ENCODE measurements at places on chromosomes 6 and 20.

GRCh38 chr6:110284855-110285254 is 73.3 kb downstream of the METTL24 start:
- no peak for DNase-seq

DNA sequence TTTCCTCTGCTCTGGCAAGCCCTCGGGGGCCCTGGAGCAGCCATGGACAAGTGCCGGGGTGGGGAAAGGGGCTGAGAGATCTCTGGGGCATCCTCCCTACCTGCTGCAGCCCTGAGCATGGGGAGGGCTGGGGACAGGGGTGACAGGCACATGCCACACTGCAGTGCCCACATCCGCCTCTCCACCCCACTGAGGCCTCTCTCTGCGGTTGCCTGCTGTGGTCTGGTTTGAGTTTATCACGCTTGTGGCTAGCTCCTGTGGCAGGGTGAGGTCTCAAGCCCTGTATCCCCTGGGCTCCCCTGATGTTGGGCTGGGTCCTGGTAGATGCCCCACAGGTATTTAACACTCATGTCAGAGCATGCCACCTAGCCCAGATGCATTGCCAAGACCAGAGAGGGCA is 52.9 kb upstream of the MLN start:
- DNase-seq, result peak; percentile 95

DNA sequence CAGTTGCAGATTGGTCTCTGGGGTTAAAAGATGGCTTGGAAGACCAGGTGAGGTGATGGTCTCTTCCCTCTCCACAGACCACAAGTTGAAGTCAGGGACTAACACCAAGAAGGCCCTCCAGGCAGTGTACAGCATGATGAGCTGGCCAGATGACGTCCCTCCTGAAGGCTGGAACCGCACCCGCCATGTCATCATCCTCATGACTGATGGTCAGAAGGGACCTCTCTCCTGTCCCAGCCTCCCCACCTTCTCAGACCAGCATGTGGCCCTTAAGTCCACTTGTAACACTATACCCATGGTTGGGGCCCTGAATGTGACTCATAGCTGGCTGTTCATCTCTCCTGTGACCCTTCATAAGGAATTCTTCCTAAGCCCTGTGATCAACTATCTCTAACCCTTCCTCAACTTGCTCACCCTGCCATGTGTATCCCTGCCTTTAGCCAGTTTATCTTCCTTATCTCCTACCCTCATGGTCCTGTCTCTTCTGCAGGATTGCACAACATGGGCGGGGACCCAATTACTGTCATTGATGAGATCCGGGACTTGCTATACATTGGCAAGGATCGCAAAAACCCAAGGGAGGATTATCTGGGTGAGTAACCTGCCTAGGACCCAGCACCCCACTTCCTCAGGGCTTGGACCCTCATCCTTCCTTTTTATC is 3.0 kb downstream of the CFB start:
- DNase-seq, result no peak

- no peak for DNase-seq
Observed at GRCh38 chr6:140029551-140029950, 655.1 kb upstream of the CITED2 start.

DNA sequence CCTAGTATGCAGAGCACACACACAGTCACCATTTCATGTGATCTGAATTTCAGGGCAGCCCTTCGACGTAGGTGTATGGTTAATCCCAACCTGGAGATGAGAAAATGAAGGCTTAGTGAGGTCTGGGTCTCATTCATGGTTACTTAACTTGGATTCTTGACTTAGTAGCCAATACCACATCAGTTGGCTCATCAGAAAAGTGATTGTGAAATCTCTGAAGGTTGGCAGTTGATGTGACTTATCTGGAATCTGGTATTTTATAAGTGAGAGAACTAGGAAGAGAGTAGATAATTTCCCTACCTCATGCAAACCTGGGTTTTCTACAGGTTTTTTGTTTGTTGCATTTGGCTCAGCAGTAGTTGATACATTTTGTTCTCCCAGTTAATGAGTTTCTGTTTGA is 123.7 kb downstream of the CCDC170 start:
- no peak for DNase-seq

DNA sequence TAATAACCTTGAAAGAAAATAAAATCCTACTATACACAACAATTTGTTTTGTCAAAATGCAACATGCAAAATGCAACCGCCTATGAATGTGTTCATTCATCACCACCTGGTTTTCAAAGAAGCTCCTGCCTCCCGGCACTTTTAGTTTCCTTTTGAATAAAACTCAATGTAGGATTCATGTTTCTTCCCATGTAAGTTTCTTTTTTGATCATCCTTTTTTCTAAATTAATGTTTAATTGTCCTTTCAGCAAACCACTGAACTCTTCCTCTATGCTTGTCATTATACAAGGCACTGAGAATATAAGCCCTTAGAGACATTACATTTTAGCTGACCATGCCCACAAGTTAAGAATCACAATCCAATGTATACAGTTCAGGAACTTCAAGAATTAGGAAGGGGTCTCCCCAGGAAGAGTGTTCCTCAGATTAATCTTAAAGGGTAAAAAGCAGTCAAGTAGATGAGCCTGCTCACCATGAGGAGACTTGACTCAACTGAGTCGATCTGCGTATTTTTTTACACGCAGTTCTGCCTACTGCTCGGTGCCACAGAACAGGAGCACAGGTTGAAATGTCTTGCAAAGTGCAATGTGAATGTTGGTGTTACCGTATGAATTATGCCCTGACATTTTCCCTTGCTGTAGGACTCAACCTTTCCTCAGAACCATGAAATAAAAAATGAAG is 7.2 kb upstream of the THEMIS start:
- no peak for DNase-seq

DNA sequence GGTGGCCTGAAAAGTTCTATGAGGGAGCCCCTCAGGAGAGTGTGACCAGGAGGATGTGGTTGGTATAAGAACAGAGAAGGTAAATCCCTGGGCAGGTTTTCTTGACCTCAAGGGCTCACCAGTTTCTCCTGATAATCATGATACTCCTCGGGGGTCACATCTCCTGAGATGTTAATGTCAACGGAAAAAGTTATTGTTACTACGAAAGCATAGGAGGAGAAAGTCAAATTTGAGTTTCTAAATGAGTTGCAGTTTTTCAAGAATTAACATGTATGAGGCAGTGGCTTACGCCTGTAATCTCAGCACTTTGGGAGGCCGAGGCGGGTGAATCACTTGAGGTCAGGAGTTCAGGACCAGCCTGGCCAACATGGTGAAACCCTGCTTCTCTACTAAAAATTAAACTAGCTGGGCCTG is 23.4 kb downstream of the MGME1 start:
- no peak for DNase-seq

DNA sequence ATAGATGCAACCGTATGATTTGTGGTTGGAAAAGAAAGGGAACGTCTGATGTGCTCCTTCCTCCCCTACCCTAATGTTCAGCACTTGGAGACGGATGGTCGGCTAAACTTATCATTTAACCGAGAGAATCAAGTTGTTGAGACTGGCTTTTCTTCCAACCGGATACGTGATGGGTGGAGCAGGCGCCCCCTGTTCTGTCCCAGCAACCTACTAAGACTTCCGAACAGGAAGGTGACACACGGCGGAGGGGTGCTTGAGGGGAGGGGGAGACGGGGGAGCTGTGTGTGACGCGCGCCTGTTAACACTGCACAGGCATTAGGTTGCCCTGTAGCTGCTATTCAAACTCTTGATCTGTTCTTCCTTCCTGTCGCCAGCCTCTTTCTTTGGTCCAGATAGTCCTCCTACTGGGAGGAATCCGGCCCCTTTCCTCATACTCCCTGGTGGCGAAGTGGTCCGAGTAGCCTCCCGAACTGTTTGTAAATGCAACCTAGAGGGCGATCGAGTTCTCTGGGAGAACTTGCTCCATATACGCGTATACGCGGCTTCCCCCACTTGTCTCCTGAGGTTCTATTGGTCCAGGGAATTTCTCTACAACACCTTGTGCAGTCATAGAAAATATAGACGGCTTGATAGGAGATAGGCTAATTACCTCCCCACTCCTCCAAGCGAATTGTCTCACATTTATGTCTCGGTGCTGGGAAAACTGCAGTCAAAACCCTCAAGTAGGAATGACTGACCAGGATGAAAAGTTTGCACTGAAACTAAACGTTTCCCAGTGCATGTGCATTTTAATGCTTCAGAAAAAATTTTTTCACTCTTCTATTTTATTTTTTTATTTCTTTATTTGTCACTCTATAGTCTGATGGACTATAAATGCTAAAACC is 126.0 kb upstream of the SLC2A12 start:
- peak; percentile 92 for DNase-seq

DNA sequence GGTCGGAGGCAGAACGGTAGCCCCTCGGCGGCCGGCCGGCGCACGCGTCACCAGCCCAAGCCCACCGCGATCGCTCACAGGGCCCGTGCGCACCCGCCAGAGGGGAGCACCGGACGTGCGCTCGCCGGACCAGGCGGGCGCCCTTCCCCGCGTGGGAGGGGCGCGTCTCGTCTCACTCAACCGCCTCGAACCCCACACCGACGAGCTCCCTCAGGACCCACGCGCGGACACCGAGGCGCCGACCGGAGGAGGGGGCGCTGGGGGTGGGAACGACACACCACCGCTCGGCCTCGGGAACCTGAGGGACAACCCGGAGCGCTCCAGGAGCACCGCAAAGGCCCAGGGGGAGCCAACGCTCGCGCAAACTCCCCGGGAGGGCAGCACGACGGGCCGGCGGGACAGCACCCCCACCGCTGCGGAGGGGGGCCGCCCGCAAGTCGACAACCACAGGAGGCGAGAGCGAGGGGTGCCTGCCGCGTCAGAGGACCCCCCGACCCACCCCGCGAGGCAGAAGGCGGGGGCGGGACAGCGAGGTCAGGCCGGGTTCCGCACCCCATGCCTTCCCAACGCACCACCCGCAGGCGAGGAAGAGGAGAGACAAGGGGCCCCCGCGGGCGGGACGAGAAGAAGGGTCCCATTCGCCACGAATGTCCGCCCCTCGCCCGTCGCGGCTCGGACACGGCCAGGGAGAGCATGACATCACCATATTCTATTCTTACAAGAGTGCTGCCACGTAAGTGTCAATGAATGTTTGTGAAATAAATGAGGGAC is 512.7 kb upstream of the ZNF337 start:
- DNase-seq, result peak; percentile 58

GRCh38 chr20:23125159-23125558 is 39.0 kb upstream of the CD93 start:
- no peak for DNase-seq

DNA sequence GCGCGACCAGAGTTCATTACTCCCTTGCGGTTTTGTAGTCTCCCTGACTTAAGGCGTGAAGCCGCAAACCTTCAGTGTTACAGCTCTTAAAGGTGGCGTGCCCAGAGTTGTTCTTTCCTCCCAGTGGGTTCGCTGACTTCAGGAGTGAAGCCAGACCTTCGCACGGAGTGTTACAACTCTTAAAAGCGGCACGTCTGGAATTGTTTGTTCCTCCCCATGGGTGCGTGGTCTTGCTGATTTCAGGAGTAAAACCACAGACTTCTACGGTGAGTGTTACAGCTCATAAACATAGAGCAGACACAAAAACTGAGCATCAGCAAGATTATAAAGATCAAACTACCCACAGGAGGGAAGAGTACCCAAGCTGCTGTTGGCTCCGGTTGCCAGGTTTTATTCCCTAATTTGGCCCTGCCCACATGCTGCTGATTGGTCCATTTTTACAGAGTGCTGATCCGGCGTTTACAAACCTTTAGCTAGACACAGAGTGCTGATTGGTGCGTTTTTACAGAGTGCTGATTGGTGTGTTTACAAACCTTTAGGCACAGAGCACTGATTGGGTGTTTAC is 10.4 kb downstream of the TMEM14C start:
- no peak for DNase-seq

- no peak for DNase-seq
Observed at GRCh38 chr6:162063666-162064065, 663.9 kb downstream of the PRKN start.

DNA sequence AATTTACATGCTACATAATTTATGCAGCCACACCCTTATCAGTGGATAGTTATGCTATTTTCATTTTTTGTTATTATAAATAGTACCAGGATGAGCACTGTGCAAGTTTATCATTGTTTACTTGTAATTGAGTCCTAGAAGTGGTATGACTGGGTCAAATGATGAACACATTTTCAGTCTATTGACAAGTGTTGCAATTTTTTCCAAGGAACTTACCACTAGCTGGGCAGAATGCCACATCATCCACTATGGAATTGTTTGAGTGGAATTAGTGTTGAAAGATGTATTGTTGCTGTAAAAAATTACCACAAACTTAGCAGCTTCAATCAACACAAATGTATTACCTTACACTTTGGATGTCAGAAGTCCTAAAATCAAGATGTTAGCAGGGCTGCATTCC is 38.1 kb upstream of the OPN5 start:
- DNase-seq, result no peak

DNA sequence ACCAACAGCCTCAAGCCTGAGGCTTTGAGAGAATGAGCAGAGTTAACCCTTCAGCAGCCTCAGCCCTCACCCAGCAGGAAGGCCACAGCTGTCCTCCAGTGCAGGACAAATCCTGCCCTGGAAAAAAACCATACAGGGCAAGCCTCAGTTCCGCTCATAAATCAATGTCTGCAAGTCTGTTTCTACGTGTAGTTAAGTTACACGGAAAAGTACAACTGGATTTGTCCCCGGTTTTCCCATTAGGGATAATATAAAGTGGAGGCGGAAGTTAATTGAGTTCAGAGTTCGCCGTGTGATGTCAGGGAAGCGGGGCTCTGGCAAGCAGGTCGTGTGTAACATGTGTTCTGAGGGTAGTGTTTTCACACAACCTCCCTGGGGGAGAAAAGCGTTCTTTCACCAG is 44.2 kb upstream of the EYA2 start:
- DNase-seq, result no peak

GRCh38 chr6:146813554-146813953 is 214.8 kb downstream of the ADGB start:
- DNase-seq, result no peak

DNA sequence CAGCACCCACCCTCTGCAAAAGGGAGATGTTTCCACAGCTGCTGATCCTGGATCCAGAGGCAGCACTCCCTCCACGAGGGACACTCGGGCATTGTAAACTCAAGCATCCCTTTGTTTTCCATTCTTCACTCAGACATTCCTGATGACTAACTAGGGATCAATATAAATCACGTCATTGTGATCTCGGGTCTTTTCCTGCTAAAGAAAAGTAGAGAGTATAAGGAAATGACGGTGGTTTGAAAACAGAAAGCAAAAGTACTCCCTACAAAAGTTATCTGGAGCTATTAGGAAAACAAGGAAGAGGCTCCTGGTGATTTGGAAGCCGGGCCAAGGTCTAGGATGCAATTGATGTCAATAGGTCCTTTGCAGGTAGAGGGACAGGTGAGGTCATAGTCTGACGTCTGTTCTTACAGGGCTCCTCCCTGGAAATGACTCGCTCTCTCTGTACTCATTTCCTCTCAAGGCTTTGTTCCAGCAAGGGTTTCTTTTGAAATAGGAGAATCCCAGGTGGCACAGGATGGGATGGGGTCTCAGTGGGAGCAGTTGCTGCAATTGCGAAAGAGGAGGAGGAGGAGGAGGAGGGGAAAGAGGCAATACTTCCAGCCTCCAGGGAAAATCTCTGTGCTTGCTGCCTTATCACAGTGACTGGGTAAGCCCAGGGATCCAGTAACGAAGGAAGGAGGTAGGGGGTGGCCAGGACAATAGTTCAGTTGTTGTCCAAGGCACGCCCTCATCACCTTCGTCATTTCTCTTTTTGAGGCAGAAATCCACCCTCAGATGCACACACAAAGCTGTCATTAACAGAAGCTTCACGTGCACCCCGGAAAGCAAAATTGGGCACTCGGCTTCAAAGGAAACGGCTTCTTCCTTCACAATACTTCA is 222.8 kb downstream of the LY86 start:
- peak; percentile 67 for DNase-seq

GRCh38 chr6:12266571-12266970 is 23.6 kb upstream of the EDN1 start:
- peak; percentile 81 for DNase-seq

Data from common myeloid progenitor, CD34-positive (primary cell).